ENCODE measurements at places on chromosomes 1 and 21.

- no peak for DNase-seq
Measured at GRCh38 chr1:179340918-179341317, 24.9 kb upstream of the AXDND1 start.

DNA sequence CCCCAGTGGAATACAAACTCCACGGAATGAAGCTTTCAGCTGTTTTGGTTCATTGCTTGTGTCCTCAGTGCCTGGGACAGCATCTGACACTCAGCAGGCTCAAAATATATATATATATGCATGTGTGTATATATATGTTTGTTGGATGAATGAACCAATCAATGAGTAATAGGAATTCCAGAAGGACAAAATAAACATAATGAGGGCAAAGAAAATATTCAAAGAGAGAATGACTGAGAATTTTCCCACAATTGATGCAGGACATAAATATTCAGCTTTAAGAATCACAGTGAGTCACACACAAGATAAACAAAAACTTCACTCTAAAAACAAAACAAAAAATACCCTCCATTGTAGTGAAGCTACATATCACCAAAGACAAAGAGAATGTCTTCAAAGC is 64.0 kb downstream of the CHD5 start:
- no peak for DNase-seq

DNA sequence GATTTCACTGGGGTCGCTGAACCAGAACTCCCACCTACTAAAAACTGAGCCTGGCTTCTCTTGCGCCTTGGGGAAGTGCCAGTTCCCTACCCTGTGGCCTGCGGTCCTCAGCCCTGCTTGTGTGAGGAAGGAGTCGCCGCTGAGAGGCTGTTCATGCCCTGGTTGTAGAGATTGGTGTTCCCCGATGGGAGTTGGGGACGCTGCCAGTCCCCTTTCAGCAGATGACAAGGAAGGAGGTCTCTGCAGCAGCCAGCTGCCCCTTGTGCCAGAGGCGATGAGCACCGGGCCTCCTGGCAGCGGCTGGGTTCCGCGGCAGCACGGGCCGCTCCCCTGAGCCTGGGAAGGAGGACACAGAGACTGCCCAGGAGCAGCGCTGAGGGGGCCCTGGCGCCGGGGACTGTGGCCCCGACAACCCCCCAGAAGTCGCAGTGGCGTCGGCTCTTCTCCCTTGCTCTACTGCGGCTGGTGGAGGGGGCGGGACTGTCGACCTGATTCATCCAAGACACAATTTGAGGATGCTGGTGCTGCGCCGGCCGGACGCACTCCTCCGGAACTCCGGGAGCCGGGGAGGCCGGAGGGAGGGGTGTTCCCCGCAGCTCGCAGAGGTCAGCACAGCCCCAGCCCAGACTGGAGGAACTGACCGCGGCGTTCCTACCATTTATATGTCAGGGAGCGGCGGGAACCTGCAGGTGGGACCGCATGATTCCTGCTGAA is 12.0 kb upstream of the ADORA3 start:
- DNase-seq: peak; percentile 80

GRCh38 chr21:45320261-45321025 is 32.7 kb upstream of the POFUT2 start:
- DNase-seq: peak; percentile 64

- no peak for DNase-seq
Measured at GRCh38 chr1:23578311-23578996, 19.2 kb upstream of the ID3 start.

DNA sequence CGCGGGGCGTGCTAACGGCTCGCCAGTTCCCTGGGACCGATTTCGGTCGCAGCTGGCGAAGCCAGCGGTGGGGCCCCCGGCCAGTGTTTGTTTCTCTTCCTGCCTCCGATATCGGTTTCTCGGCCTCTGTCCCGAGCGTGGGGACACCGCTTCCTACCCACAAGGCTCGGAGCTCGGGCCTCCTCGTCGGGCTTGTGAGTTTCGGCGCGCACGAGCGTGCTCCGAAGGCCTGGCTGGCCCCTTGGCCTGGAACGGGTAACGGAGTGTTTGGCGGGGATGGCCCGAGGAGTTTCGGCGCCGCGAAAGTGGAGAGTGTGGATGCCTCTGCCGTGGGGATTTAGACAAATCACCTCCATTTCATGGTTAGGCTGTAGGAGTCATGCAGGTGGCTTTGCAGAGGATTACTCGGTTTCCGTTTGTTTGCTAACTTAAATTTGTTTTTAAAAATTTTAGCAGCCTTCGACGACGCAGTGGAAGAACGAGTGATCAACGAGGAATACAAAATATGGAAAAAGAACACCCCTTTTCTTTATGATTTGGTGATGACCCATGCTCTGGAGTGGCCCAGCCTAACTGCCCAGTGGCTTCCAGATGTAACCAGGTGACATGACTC is 559 bp downstream of the RBBP4 start:
- no peak for DNase-seq

GRCh38 chr1:116008656-116009390 is 32.5 kb downstream of the SLC22A15 start:
- no peak for DNase-seq

DNA sequence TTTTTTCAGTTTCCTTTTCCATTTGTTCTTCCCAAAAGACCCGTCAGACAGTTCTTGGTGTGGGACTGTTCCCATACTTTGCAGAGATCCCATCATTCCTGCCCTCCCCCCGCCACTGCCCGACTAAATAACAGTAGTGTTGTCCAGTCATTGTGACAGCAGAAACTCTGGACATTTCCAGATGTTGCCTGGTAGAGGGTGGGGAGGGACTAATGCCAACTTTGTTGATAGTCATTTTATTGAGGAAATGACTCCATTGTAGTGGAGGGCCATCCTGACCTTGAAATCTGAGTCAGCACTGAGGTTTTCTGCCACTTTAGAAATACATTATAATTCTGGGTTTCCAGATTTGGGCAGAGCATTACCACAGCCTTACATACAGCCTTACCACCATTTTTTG is 85.4 kb downstream of the CEP350 start:
- DNase-seq: no peak

DNA sequence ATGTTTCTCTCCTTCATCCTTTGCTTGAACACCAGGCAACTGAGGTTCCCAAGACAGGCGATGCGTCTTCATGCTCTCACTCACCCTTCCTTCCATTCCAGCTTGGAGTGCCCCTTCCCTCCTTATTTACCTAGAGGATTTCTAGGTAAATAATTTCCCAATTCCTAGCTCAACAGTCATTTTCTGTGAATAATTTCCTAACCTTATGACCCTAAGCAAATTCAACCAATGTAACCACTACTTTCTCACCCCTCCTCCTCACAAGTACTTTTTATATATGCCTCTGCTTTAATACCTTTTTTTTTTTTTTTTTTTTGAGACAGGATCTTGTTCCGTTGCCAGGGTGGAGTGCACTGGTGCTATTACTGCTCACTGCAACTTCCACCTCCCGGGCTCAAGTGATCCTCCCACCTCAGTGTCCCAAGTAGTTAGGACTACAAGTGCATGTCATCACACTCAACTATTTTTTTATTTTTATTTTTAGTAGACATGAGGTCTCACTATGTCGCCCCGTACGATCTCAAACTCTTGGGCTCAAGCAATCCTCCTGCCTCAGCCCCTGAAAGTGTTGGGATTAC is 86.7 kb downstream of the USP24 start:
- DNase-seq: no peak

DNA sequence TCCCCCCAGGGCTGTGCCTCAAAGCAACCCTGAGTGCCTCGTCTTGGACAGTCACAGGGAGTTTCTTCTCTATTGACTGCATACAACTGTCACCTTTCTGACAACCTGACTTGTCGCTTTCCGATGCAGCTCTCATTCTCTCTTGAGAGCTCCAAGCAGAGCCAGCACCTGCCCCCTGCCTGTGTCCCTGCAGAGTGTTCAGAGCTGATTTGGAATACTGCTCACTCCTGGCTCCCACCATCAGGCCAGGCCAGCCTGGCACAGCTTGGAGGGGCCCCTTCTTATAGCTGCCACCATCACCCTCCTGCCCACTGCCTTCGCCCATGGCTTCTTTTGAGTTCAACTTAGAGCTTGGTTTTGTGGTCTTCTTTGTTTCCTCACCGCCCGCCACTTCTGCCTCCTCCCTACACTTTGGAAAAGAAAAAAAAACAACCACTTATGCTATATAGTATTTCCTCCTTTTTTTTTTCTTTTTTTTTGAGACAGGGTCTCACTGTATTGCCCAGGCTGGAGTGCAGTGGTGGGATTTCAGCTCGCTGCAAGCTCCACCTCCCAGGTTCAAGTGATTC is 12.3 kb downstream of the NCF2 start:
- peak; percentile 26 for DNase-seq

GRCh38 chr1:41003127-41003639 is 18.3 kb downstream of the SLFNL1 start:
- no peak for DNase-seq

GRCh38 chr1:29324771-29325351 is 88.5 kb downstream of the PTPRU start:
- no peak for DNase-seq

DNA sequence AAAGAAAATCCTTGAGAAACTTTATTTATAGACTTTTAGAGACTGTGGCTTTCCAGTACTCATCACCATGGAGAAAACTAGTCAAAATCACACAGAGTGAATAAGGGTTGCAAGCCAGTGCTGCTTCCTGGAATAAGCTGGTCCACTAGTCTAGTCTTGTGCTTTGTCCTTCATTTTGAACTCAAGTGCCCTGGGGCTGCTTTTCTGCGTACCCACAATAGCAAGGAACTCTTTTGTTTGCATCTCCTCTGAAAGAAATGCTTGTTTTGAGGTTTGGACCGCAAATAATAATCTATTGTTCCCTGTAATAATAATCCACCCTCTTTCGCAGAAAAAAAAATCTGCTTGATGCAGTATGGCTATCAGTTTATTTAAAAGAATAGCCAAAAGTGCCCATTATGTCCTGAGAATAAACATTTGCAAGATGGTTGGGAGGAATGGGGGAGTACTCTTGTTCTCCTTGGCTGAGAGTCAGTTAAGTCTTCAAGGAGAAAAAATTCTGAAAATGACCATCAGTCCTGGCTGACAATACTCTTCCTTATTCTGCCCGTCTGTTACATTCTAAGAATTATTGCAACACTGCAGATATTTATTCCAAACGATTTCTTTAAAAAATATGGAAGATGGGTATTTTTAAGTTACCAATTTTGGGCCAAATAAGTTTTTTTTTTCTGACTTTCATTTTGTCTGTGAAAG is 41.9 kb downstream of the MPZL1 start:
- no peak for DNase-seq

DNA sequence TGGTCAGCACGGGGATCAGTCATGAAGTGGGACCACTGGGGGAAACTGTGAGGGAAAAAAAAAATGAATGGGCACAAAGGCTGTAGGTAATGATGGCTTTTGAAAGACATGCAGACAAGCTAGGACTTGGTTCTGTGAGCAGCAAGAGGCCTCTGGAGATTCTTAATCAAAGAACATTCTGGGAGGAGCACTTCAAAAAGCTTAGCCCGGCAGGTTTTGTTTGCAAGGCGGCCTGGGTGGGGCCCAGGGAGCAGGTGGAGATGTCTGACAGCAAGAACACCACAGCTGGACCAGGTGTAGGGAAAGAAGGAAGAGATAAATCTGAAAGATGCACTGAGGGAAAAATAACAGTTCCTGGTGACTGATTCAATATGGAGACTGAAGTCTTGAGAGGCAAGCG is 6.0 kb downstream of the TEX35 start:
- DNase-seq: no peak

GRCh38 chr1:215794156-215794555 is 227.1 kb downstream of the KCTD3 start:
- no peak for DNase-seq

- DNase-seq: no peak
Measured at GRCh38 chr1:117753232-117753631, 147.4 kb downstream of the TENT5C start.

- no peak for DNase-seq
Measured at GRCh38 chr1:202291001-202291400, 50.7 kb downstream of the UBE2T start.

- no peak for DNase-seq
Measured at GRCh38 chr1:157682710-157683437, 17.7 kb downstream of the FCRL3 start.

GRCh38 chr21:28871388-28872010 is 121.2 kb downstream of the LTN1 start:
- no peak for DNase-seq

DNA sequence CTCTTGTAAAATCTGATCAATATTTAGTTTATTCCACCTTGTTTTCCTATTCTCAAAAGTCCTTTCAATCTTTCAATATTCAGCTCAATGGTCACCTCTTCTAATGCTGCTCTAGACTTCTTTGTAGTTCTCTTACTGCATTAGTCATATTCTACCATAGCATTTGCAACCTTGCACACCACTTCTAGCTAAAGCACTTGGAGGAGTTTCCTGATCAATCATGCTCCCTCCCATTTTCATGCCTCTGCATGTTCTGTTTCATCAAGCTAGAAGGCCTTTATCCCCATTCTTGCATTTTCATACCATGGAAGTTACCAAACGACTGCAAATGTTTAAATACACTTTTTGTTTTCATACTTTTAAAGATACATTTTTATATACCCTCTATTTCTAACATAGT is 72.1 kb downstream of the SLC5A9 start:
- no peak for DNase-seq

- DNase-seq: peak; percentile 15
Measured at GRCh38 chr1:30323841-30324240, 399.5 kb downstream of the MATN1 start.

- DNase-seq: no peak
Measured at GRCh38 chr1:5373281-5373680, 618.9 kb downstream of the NPHP4 start.

GRCh38 chr21:45396620-45396995 is 8.4 kb upstream of the COL18A1 start:
- DNase-seq: peak; percentile 45

GRCh38 chr21:32184485-32184884 is 94.4 kb downstream of the MIS18A start:
- DNase-seq: no peak

DNA sequence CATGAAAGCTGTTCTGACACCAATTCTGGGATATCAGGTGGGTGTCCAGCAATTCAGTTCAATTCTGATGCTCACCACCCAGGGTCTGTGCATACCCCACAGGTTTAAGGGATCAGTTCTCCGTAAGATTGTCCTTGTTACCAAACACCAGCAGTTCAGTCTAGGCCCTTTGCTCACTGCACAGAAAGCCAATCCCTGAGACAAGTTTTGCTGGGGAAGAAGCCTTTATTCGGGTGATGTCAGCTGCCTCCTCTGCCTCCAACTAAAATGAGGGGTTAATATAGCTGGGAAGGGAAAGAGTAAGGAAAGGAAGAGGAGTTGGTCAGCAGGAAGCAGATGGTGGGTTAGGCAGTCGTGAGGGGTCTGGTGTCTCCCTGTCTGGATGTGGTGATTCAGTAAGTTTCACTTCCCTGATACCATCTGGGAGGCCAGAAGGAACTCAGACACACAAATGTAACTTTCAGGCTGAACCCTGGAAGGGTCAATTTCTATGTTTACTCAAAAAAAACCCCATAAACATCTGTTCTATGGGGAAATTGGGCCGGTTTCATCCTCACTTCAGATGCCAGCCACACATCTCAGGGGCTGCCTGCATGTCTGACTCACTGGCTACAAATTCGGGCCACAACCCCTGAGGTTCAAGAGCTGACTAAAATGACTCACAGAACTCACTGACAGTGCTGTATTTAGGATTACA is 83.3 kb upstream of the PGBD5 start:
- DNase-seq: no peak

GRCh38 chr1:96206451-96206850 is 515.1 kb upstream of the PTBP2 start:
- DNase-seq: no peak

Data from sciatic nerve (tissue), 2 donors.